A673 (cell line): ENCODE measurements at places on chromosomes 1 and 21. TPM values are rescaled to one million over a fixed set of nuclear protein-coding genes. Genes with fewer than 3 reads are reported as not detected.

GRCh38 chr1:65055747-65056146 is 89.4 kb upstream of the JAK1 start:
- H3K4me3 ChIP-seq = no peak overlapping the region
- H3K27me3 ChIP-seq = no peaks in the 10 kb centered on the region
- peaks cover 20% of the 10 kb centered on the region for H3K4me1 ChIP-seq
- H3K27ac ChIP-seq = no peak overlapping the region
- peaks cover 10% of the 10 kb centered on the region for H3K36me3 ChIP-seq

Gene HES3
- not detected in 2 replicates for total RNA-seq

DNA sequence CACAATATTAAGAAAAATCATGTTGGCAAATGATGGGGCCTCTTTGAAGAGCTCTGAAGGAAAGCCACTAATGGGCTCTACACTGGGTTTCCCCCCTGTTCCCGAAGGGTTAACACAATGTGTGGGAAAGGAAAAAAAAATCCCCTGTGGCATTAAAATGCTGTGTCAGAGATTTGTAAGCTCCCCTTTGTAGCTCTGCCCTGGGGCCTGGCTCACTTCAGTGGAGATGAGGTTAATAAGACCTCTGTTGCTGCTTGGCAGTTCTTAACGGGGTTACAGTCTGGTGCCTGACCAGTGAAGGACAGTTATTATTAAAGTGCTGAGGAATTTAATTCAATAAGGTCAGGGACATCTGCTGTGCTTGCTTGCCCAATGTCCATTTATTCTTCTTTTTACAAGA is 129.7 kb upstream of the UBE2U start:
- H3K27ac ChIP-seq = no peak overlapping the region
- no peaks in the 10 kb centered on the region for H3K4me1 ChIP-seq
- peak; percentile 11 for DNase-seq

Gene RGS1
- total RNA-seq = 0.28 TPM in 1 of 2 replicates, not detected in the other

- no peaks in the 10 kb centered on the region for H3K4me1 ChIP-seq
- no peak overlapping the region for H3K4me3 ChIP-seq
- H3K27ac ChIP-seq = no peak overlapping the region
- peaks cover 5% of the 10 kb centered on the region for H3K27me3 ChIP-seq
- H3K36me3 ChIP-seq = no peaks in the 10 kb centered on the region
- no peak for DNase-seq
These were observed 123.8 kb downstream of the TRABD2B start for GRCh38 chr1:47873337-47873736.

DNA sequence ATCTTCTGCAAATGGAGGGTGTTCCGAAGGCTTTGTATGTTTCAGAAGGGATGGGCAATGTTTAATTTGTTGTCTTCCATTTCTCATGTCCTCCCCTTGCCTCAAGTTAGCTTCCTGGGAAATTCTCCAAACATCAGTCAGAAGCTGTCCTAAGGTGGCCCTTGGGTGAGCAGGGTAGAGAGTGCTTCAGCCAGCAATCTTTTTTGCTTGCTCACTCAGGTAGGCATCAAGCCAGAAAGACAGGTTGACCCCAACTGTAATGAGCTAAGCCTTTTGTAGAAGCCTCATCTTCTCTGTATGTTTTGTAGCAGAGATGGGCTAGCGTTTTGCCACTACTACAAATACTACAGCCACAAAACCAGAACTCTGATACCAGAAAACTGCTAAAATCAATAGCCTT is 321.5 kb upstream of the FAM78B start:
- no peak overlapping the region for H3K27ac ChIP-seq
- H3K27me3 ChIP-seq = peaks cover 3% of the 10 kb centered on the region
- H3K4me3 ChIP-seq = no peak overlapping the region

Gene C1orf94
- 0.34 and 0.72 TPM in 2 replicates for total RNA-seq

Gene AKNAD1
- 0.54 TPM in 1 of 2 replicates, not detected in the other for total RNA-seq

DNA sequence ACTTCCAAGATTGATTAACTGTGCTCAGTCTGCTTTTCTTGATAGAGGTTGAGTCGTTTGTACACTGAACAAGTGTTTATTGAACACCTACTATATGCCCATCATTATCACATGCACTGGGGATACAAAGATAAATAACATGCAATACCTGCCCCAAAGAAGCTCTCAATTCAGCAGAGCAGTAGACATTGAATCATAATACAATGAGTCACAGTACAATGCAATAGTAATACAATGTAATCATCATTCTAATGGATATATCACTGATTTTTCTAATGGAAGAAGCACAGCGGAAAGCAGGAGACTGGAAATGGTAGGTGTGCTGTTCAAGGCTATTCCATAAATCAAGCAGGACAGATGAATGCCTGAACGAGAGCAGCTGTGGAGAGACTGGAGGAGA is 3.7 kb upstream of the SEC16B start:
- no peak overlapping the region for H3K4me3 ChIP-seq
- no peaks in the 10 kb centered on the region for H3K27me3 ChIP-seq
- no peak for DNase-seq
- H3K4me1 ChIP-seq = no peaks in the 10 kb centered on the region
- no peak overlapping the region for H3K27ac ChIP-seq

Gene ITLN2
- not detected in 2 replicates for total RNA-seq

Gene AMY1A
- total RNA-seq = not detected in 2 replicates

GRCh38 chr1:44860331-44860730 is 17.3 kb upstream of the PTCH2 start:
- H3K4me3 ChIP-seq = no peak overlapping the region
- peaks cover 2% of the 10 kb centered on the region for H3K36me3 ChIP-seq

Gene AMY2B
- 1.4 TPM in 2 replicates for total RNA-seq

GRCh38 chr1:181013144-181013543 is 9.5 kb downstream of the STX6 start:
- no peaks in the 10 kb centered on the region for H3K36me3 ChIP-seq
- H3K4me3 ChIP-seq = no peak overlapping the region
- H3K4me1 ChIP-seq = peaks cover 3% of the 10 kb centered on the region
- no peak overlapping the region for H3K27ac ChIP-seq
- no peak for DNase-seq
- no peaks in the 10 kb centered on the region for H3K27me3 ChIP-seq

GRCh38 chr21:42404539-42404938 is 837 bp downstream of the UBASH3A start:
- no peaks in the 10 kb centered on the region for H3K36me3 ChIP-seq
- DNase-seq = no peak
- H3K4me3 ChIP-seq = no peak overlapping the region
- peaks cover 6% of the 10 kb centered on the region for H3K4me1 ChIP-seq
- no peak overlapping the region for H3K27ac ChIP-seq

DNA sequence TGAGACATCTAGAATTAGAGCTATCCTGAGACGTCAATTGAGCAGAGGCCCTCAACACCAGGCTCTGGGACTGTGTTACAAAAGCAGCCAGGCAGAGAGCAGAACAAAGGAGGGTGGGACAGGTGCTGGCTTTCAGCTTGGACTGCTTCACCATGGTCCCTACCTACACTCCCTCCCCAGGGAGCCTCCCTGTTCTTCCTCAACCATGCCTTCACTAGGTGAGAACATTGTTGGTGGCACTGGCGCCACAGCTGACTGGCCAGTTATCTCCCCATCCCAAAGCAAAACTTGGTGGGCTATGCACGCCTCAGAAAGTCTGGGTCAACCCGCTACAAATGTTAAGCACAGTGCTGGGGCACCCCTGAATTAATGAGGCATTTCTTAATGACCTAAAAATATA is 87.8 kb downstream of the NMNAT2 start:
- DNase-seq = no peak
- no peak overlapping the region for H3K27ac ChIP-seq
- no peaks in the 10 kb centered on the region for H3K4me1 ChIP-seq
- H3K4me3 ChIP-seq = no peak overlapping the region

DNA sequence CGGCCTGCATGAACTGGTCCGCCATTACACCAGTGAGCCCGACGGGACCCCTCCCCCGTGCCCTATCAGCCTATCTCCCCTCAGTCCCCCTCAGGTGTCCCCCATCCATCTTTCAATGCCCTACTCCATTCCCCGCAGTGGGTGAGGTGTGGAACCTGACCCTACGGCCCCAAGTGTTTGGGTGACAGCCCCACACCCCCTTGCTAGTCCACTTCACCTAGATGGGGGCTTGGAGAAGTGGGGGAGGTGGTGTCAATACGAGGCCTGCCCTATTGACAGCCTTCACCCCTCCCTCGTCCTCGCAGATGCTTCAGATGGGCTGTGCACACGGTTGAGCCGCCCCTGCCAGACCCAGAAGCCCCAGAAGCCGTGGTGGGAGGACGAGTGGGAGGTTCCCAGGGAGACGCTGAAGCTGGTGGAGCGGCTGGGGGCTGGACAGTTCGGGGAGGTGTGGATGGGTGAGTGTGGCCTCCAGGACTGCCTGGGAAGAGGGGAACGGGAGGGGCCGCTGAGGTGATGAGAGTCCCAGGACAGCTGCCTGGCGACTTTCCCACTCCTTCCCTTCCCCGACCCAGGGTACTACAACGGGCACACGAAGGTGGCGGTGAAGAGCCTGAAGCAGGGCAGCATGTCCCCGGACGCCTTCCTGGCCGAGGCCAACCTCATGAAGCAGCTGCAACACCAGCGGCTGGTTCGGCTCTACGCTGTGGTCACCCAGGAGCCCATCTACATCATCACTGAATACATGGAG is 15.7 kb upstream of the HDAC1 start:
- no peaks in the 10 kb centered on the region for H3K36me3 ChIP-seq
- H3K4me1 ChIP-seq = no peaks in the 10 kb centered on the region
- no peak for DNase-seq
- H3K27me3 ChIP-seq = no peaks in the 10 kb centered on the region

- H3K4me3 ChIP-seq = no peak overlapping the region
- no peaks in the 10 kb centered on the region for H3K4me1 ChIP-seq
- peaks cover 58% of the 10 kb centered on the region for H3K27me3 ChIP-seq
These were observed 76.4 kb upstream of the MARK1 start for GRCh38 chr1:220451532-220451931.

- DNase-seq = no peak
- no peak overlapping the region for H3K4me3 ChIP-seq
- H3K4me1 ChIP-seq = no peaks in the 10 kb centered on the region
- no peaks in the 10 kb centered on the region for H3K36me3 ChIP-seq
- H3K27me3 ChIP-seq = no peaks in the 10 kb centered on the region
These were observed 13.1 kb downstream of the OPTC start for GRCh38 chr1:203506858-203507626.

Gene HSPG2
- 10.4 and 19.8 TPM in 2 replicates for total RNA-seq

DNA sequence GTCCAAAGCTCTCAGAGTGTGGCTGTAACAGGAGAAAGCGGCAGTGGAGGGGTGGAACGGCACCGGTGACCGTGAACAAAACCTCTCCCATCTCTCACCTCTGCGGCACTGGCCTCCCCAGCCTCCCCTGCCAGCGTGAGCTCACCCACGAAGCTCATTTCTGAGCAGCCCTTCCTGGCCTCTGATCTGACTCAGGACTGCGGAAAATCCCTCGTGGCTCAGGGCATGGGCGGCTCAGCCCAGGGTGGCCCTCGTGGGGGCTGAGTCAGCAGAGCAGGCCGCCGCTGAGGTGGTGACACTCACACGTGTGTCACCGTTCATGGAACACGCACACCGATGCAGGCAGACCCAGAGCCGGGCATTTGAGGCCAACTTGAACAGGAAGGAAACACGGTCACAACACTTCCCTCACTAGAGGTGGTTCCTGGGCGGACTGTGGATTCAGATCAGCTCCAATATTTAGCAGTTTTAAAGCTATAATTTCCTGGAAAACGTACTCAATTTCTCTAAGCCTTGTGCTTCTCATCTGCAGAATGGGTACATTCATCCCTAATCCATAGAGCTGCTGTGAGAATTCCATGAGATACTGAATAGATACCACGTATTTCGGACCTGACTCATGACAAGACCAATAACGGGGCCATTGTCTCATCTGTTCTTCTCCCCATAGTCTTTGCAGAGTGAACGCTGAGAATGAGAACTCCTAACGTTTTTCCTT is 115.0 kb upstream of the TMPRSS2 start:
- H3K36me3 ChIP-seq = no peaks in the 10 kb centered on the region
- no peak for DNase-seq
- no peak overlapping the region for H3K27ac ChIP-seq

DNA sequence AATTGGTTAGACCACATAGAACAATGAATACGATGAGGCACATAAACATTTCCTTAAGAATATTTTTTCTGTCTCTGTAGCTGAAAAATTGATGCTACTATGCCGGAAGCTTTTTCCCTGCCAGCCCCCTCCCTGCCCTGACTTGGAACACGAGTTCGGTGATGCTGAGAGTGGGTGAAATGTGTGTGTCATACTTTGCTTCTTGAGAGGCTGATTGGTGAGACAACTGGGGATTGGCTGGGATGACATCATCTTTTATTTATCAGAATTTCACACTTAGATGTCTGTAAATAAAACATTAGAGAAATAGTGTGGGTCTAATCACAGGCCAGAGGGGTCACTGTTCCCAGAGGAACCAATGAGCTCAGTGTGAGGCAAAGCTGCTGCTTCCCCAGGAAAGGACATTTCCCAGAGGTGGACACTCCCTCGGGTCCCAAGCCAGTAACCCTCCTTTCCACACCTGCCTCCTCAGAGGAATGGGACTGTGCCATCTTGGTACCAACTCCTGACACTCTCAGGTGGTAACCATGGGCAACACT is 195.4 kb upstream of the C1orf174 start:
- H3K4me3 ChIP-seq = no peak overlapping the region
- DNase-seq = no peak
- H3K36me3 ChIP-seq = no peaks in the 10 kb centered on the region
- H3K27me3 ChIP-seq = peaks cover 2% of the 10 kb centered on the region
- H3K4me1 ChIP-seq = no peaks in the 10 kb centered on the region
